ENCODE measurements at places on chromosomes 3 and 15. TPM values are rescaled to one million over a fixed set of nuclear protein-coding genes. Genes with fewer than 3 reads are reported as not detected.

CTXND1 gene
- polyA plus RNA-seq, result 0.05 TPM

GRCh38 chr3:109440353-109440752 lies 103.0 kb upstream of the DPPA4 start:
- no peak for DNase-seq

ALPK3 gene
- polyA plus RNA-seq, result 3.7 TPM

DNA sequence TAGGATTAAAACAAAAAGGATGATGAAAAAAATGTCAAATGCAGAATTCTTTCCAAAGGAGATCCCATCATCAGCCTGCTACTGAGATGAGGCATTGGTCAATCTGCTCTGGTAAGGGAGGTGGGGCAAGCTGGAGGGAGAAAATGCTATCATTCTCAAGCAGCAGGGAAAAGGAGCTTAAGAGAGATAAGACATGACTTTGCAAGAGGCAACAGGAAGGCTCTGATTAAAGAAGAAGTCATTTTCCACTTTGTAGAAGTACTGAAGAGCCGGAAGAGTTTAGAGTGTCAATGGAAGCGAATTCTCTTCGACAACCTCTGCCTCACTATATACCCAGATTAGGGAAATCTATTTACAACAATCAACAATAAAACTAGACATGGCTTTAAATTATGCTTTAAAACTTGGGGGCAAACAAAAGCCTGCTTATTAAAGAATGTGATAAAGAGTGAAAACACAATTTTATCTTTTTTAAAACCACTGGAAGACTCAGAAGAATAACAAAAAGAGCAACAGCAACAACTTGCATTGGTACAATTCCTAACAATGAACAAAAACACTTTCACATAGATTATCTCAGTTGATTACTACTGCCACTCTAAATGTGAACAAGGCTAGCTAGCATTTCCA lies 81.8 kb upstream of the NANOGP8 start:
- no peak for DNase-seq

DNA sequence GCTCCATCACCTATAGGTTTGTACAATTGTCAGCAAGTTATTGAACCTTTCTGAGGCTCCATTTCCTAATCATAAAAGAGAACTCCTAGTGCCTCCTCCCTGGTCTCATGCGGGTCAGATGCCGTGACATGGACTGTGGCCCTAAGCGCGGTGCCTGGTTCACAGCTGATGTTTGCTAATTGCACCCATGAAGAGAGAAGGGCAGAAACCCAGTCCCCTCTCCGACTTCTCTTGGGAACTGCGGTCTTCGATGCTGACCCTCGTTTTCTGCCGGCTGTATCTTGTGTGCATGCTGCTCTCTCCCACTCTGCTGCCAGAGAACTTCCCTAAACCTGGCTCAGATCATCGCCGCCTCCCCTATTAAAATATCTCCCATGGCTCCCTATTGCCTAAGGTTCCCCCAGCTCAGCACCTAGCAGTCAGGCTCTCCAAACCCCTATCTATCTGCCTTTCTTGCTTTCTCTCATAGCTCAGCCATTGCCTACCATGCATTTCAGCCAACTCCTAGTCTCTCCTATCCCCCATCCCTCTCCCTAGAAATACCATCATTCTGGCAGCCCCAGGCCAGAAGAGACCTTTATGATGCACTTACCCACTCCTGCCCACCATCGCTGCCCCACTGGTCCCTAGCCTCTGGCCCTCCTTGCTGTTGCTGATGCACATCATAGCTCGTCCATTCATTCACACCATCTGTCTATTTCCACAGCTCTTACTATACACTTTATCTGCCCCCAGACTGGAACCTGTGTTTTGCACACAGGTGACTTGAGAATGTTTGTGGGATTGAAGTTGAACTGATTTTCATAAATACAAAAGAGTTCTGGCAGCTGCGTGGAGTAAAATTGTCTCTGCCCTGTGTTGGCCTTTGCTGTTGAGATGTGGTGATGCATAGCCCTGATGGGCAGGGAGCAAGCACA lies 6.6 kb downstream of the ISG20 start:
- DNase-seq, result no peak

CLDN11 gene
- polyA plus RNA-seq, result 6.8 TPM

DNA sequence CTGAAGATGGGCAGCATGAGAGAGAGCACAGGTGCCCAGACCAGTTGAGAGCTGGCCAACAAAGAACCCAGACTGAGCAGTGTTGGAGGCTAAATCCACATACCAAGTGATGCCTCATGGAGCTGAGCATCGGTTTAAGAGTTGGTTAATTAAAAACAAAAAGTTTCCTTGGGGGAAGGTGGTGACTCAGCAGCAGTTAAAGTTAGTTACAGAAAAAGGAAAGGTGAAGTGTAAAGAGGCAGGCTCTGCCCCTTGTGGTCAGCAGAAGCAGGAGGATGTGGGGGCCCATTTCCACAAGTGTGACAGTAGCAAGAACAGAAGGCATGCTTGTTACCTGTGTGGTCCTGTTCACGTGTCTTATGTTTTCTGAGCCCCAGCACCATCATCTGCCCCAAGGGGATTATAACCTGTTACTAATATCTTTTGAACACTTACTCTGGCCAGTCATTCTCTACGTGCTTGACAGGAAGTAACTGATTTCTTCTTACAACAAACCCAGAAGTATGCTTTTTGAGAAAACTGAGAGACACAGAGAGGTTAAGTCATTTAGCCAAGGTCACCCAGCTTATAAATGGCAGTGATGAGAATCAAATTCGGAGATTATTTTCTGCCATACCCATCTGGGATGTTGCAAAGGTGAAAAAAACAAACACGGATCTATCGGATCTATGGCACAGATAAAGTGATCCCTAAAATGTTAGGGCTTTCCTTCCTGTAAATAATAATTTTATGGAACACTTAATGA lies 91.0 kb downstream of the EPHB1 start:
- DNase-seq, result peak; percentile 55

Data from GM23338 (cell line).